Activated T-helper 17 cell treated with anti-CD3 and anti-CD28 coated beads, Interleukin-2, amount 50 U/mL, for 72 hours (primary cell): ENCODE measurements at places on chromosomes 1 and 21.

DNA sequence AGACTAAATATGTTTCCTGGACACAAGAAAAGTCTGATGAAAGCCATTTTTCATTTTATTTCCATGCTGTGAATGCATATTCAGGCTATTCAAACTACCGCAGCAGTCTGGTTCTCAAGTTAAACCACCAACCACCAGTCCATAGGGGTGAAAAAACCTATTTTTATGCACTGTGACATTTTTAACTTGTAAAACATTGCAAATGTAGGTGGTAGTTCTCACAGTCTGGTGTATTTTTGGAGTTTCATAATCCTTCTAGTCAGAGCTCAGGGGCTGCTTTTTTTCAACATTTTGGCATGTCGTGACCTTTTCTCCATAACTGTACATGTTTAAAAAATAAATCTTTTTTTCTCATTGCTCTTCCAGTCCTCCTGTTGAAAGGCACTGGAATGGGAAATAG is 907.6 kb upstream of the ADGRL2 start:
- no peaks in the 10 kb centered on the region for H3K36me3 ChIP-seq
- H3K27me3 ChIP-seq: no peaks in the 10 kb centered on the region
- H3K27ac ChIP-seq: no peak overlapping the region
- H3K4me1 ChIP-seq: no peaks in the 10 kb centered on the region
- ATAC-seq: no peak

DNA sequence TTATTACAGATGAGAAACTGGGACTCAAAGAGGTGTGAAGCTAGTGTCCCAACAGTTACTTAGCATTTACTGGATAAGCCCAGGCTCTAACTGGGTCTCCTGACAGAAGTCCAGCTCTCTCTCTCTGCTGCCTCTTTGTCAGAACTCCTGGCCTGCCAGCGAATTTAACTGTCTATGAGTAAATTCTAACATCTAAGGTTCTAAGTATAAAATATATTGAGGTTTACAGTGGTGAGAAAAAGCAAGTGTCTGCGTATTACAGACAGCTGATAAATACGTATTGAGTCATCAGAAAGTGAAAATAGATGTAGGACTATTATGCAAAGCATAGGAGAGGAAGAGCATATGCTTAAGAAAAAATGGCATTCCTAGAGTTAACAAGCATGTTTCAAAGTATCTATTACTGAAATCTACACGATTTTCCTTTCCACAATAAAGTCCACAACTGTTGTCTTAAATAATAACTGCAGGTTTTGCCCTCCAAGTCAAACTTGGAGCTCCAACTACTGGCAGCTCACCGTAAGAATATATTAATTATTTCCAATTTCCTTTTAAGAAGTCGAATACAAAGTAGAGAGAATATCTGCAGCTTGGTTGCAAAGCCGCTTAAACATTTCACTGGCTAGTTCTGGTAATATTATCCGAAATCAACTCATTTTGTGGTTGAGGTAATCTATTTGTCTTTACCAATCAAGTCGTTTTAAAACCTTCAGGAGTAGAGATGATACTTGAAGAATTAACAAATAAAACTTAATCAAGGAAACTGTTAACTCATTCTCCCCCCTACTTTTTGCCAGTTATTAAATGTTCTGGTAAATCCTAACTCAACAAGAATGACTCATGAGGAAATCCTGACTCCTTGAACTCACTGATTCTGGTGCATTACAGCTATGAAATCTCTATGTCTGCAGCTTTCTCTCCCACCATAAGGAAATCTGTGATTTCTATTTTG is 1.4 kb upstream of the RGS2 start:
- H3K36me3 ChIP-seq: peaks cover 40% of the 10 kb centered on the region
- peak overlapping the region; percentile 100 for H3K4me3 ChIP-seq
- peaks cover 26% of the 10 kb centered on the region for H3K4me1 ChIP-seq

DNA sequence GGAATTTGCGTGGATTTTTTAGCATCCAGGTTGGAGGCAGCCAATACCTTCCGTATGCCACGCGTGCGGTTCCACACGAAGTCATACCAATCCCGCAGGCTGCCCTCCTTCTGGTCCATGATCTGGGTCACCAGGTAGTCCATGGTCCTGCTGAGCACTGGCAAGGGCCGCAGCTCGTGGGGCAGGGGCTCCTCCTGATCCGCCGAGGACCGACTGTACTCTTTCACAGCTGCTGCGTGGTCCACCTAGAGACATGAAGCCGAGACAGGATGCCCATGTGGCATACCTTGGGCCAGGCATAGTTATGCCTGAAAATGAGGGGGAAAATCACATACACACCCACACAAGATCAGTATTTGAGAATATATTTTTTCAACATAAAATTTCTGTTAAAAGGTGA is 12.1 kb downstream of the MCM3AP start:
- H3K4me1 ChIP-seq: peaks cover 5% of the 10 kb centered on the region
- H3K4me3 ChIP-seq: no peak overlapping the region
- no peak overlapping the region for H3K27ac ChIP-seq
- H3K27me3 ChIP-seq: no peaks in the 10 kb centered on the region
- H3K36me3 ChIP-seq: peaks cover 100% of the 10 kb centered on the region

GRCh38 chr1:147738129-147738528 is 22.3 kb downstream of the GJA5 start:
- H3K36me3 ChIP-seq: no peaks in the 10 kb centered on the region
- no peaks in the 10 kb centered on the region for H3K27me3 ChIP-seq
- H3K4me3 ChIP-seq: no peak overlapping the region
- H3K27ac ChIP-seq: no peak overlapping the region

DNA sequence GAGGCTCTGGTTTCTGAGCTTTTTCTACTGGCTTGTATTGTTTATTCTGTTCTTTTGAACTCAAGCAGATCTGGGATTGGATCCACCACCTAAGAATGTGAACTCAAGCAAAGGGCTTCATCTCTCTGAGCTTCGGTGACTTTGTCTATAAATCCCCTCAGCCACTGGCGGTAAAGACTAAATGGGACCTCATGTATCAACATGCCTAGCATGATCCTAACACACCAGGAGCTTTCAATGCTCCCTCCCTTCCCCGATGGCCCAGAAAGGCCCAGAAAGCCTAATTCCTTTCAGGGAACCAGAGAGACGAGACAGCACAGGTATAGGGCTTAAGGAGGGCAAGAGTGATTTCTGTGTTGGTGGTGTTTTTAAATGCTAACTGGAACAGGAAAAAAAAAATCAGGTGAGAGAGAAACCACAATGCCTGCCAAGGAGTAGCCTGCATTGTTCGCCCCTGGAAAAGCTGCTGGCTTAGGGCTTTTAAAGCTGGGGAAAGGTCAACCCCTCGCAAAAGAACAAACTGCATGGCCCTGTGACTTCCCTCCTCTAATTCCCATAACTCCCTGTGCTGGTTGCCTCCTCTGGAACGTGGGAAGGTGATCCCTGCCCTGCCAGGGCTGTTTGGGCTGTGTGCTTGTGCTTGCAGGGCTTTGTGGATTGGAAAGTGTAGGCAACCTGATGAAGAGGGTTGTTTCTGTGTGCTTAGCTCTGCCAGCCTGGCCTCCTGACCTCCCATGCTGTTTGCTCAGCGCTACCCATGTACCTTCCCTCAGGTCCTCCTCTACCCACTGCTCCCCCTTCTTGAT is 147.0 kb downstream of the PLPP3 start:
- ATAC-seq: no peak
- H3K4me1 ChIP-seq: no peaks in the 10 kb centered on the region
- peaks cover 12% of the 10 kb centered on the region for H3K27me3 ChIP-seq
- no peak overlapping the region for H3K4me3 ChIP-seq

DNA sequence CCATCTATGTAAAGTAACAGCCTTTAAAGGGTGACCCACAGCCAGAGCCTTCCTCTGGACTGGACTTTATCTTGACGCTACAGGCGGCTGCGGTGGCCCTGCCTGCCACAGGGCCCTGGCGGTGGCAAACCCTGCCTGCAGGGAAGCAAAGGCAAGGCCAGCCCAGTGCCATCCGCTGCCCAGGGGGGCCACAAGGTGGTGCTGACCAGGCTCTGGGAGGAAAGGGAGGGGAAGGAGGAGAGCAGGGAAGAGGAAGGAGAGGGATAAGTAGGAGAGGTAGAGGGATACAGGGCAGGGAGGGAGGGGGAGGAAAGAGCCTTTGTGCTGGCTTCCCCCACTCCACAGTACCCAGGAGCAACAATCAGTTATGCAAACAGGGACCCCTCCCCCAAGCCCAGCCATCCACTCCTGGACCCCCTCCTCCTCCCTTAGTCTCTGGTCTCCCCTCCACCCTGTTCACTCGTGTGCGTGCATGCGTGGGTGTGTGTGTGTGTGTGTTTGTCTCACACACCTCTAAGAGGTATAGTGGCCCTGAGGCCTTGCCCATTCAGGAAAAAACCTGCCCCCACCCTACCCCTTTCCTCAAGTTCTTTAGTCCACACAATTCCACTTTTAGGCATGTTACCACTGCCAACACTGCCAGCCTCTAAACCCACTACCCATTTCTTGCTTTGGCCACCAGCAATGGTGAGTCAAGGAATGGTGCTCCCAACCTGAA is 30.3 kb downstream of the SSBP3 start:
- H3K27me3 ChIP-seq: no peaks in the 10 kb centered on the region
- peak overlapping the region; percentile 42 for H3K27ac ChIP-seq
- peaks cover 14% of the 10 kb centered on the region for H3K36me3 ChIP-seq
- no peak for ATAC-seq

DNA sequence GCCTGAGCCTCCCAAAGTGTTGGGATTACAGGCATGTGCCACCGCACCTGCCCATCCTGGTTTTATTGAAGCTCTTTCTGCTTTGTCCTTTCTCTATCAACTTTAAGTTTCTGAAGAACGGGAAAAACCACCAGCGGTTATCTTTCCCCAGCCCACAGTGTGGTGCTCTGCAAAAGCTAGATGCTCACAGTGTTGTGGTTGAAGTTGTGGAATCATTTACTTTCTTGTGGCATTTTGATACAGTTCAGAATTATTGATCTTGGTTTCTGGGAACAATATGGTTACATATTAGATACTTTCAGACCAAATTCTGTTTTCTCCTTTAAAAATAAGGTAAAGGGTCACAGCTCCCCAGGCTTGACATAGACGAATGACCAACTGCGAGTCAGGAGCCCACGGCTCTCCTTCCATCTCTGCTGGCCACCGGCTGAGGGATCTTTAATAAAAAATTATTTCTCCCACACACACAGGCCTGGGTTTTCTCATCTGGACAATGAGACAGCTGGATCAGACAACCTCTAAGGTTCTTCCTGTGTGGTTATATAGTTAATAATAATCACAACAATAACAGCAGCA is 385.3 kb downstream of the SETD4 start:
- H3K36me3 ChIP-seq: no peaks in the 10 kb centered on the region
- no peak overlapping the region for H3K4me3 ChIP-seq
- H3K27me3 ChIP-seq: peaks cover 26% of the 10 kb centered on the region
- no peaks in the 10 kb centered on the region for H3K4me1 ChIP-seq
- H3K27ac ChIP-seq: no peak overlapping the region

DNA sequence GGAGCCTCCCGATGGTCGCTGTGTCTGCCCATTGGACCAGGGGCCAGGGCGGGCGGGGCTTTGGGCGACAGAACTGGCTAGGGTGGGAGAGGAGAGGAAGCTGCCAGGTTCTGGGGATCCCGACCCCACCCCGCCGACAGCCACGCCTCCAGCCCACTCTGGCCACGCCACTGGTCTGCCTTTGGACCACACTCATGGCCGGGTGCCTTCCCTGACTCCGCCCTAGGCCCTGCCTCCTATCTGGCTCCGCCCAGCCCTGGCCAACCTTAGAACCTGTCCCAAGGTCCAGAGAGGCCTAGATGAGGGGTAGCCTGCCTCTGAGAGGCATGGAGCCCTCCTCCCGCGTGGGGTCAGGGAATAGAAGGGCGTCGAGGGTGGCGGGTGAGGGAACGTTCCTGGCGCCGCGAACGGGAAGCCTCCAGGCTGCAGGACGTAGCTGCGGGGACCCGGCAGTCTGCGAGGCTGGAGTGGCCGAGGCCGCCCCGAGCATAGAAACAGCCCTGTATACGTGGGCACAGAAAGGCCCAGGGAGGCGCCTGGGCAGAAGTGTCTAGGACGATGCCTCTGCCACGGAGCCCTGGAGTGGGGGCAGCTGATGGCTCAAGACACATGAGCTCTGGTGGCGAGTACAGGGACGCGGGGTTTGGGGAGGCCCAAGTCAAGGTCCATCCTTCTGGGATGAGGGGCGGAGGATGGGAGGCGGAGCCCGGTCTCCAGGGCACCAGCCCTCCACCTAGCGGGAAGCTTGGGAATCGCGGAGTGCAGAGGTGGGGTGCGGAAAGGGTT is 11.5 kb upstream of the COL16A1 start:
- peak; percentile 85 for ATAC-seq
- no peaks in the 10 kb centered on the region for H3K36me3 ChIP-seq

GRCh38 chr1:93685918-93686317 is 4.3 kb upstream of the BCAR3 start:
- H3K4me3 ChIP-seq: no peak overlapping the region
- H3K36me3 ChIP-seq: no peaks in the 10 kb centered on the region
- H3K27me3 ChIP-seq: peaks cover 21% of the 10 kb centered on the region
- peaks cover 5% of the 10 kb centered on the region for H3K4me1 ChIP-seq
- no peak for ATAC-seq

DNA sequence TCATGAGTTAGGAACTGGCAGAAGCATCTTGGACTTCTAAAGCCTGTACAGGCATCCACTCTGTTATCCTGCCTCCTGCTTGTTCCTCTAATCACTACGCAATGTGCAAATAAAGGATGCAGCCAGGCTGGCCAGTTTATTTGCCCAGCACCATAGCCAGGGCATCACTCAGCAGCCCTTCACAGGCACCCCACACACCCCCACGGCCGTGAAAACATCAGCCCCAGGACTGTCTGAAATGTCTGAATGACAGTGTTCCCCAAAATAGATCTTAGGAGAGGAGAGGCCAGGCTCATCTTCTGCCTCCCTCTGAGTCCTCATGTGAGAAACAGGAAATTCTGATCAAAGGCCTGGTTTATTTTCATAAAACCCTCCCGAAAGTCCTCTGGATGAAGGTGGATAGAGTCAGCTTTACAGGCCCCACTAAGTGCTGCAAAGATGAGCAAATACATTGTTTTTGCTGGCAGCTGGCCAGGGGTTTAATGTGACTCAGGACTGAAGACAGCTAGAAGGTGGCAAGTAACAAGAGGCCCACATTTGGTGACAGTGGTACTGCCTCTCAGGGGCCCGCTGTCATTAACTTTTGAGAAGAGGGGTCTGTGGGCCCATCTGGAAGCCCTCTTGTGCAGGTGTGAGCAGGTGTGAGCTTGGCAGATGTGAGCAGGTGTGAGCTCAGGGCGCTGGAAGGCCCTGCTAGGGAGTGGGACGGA is 32.9 kb downstream of the GRHL3 start:
- peaks cover 32% of the 10 kb centered on the region for H3K4me1 ChIP-seq
- no peaks in the 10 kb centered on the region for H3K36me3 ChIP-seq
- H3K27ac ChIP-seq: peak overlapping the region; percentile 71
- peak; percentile 79 for ATAC-seq
- H3K27me3 ChIP-seq: peaks cover 3% of the 10 kb centered on the region

DNA sequence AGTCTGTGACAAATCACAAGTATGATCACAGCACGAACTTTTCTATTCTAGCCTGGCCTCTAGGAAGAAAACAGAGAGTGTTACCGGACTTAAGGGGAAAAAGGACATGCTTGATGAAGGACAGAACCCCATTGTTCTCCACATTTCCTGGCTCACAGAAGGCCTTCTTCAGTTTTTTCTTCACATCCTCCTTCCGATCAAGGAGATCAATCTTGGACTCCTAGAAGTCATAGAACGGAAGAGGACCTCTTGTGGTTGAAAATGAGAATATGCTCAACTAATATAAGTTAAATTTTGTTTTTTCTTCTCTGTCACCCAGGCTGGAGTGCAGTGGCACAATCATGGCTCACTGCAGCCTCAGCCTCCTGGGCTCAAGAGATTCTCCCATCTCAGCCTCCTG is 30.3 kb downstream of the YARS1 start:
- ATAC-seq: peak; percentile 37
- peak overlapping the region; percentile 66 for H3K27ac ChIP-seq
- no peaks in the 10 kb centered on the region for H3K27me3 ChIP-seq
- H3K4me3 ChIP-seq: no peak overlapping the region
- no peaks in the 10 kb centered on the region for H3K4me1 ChIP-seq
- H3K36me3 ChIP-seq: peaks cover 94% of the 10 kb centered on the region

- no peak overlapping the region for H3K4me3 ChIP-seq
- no peak for ATAC-seq
- no peaks in the 10 kb centered on the region for H3K36me3 ChIP-seq
- H3K4me1 ChIP-seq: peaks cover 4% of the 10 kb centered on the region
- no peaks in the 10 kb centered on the region for H3K27me3 ChIP-seq
Observed at GRCh38 chr1:201606096-201606495, 67.2 kb downstream of the NAV1 start.
